Progenitor cell of endocrine pancreas (in vitro differentiated cells): ENCODE measurements at places on chromosomes 11 and 22.

DNA sequence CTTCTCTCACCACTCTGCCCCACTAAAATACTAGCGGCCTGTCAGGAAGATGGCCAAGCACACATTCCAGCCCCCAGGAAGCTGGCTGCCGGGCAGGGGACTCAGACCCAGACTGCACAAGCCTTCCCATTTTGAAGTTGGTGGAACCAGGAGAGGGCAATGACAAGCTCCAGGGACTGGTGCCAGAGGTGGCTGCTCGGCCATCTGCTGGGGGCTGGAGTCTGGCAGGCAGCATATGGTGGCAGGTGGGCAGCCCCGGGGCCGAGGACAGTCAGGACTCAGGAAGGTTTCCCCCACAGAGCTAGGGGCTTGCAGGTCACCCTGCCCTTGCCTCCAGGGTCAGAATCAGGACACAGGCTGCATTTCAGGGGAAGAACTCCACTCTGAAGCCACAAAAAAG is 22.6 kb downstream of the KCNJ5 start:
- DNase-seq = no peak

DNA sequence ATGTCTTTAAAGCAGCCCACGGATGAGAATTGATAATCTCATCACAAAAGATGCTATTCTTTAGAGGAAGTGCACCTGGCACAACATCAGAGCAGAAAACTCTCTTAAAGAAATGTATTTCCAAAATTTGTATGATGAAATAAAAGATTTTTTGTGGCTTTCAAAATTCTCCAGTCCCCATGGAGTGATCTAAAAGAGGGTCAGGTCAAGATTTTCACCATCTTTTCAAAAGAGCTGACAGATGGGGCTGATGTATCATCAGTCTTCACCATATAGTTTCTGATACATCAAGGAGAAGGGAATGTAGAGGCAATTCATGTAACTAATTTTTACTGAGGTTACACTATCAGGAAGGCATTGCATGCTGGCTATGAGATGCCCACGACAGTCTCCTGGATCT is 11.7 kb downstream of the ME3 start:
- DNase-seq = no peak

DNA sequence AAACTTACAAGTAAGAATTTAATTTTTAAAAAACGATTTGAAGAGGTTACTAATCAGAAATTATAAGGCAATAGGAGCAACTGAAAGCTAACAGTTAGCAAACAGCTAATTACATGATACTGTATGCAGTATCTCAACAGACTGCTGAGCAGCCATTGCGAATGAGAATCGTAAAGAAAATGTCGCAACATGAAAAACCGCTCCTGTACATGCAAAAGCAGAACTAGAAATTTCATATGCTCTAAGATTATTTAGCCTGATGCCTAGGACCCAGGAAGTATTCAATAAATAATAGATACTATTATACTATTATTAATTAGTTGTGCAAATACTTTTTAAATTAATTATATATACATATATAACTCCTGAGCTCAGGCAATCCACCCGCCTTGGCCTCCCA is 48.7 kb upstream of the EP300 start:
- no peak for DNase-seq

- DNase-seq = no peak
Observed at GRCh38 chr11:91219535-91219934, 996.7 kb upstream of the CHORDC1 start.

- no peak for DNase-seq
Observed at GRCh38 chr11:62020661-62021060, 53.2 kb upstream of the FTH1 start.

DNA sequence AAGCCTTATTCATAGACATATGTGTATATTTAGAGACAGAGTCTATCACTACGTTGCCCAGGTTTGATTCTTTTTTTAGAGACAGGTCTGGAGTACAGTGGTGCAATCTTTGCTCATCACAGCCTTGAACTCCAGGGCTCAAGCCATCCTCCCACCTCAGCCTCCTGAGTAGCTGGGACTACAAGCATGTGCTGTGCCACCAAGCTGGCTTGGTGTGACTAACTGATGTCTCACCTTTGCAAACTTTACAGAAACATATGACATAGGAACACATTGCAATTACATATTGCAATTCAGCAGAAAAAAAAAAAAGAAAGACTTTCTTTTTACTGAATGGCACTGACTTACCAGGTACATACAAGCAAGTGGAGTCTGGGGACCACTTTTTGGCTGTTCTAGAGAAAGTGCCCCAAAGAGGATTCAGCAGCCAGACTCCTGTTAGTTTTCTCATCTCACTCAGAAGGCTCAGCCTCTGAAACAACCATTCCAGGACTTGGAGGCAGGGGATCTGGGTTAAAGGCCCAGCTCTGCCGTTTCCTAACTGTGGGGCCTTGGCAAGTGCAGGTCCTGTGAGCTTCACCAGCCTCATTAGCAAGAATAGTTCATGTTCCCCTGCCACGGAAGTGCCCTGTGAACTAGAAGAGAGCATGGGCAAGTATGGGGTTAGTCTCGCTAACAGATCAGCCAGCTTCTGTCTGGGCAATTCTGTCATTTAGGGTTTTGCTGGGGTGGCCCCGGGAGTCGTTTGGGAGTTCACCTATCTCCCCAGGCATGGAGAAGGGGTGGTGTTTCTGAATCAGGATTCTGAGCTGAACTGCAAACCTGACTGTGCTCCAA is 11.3 kb upstream of the NFAM1 start:
- no peak for DNase-seq

DNA sequence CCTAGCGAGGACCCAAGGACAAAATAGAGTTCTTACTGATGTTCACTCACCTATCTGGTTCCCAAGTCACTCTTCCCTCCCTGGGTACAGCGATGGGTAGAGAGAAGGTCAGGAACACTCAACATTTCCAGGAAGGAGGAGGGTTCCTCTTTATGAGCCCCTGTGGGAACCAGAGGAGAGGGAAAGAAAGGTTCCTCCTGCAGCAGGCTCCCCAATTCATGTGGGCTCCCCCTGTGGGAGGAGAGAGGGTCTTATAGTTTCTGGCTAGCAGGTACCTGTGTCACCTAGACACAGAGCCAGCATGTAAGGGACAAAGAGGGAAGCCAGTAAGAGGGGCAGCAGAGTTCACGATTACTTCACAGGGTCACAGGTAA is 93.5 kb downstream of the DBX1 start:
- no peak for DNase-seq

GRCh38 chr11:30006876-30007275 is 10.0 kb downstream of the KCNA4 start:
- no peak for DNase-seq

DNA sequence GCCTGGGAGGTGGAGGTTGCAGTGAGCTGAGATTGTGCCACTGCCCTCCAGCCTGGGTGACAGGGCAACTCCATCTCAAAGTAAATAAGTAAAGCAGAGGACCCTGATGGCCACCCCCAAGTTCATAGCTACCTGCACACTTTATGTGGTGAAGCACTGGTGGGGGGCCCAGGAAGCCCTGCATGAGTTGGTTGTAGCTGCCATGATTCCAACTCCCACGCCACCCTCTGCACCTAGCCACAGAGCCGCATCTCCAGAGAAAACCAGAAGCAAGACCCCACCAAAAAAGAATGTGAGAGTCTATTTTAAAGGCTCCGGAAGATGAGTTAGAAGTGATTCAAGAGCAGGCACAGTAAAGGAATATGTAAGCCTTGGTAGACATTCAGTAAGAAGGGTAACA is 20.4 kb upstream of the TMA7B start:
- DNase-seq = no peak

DNA sequence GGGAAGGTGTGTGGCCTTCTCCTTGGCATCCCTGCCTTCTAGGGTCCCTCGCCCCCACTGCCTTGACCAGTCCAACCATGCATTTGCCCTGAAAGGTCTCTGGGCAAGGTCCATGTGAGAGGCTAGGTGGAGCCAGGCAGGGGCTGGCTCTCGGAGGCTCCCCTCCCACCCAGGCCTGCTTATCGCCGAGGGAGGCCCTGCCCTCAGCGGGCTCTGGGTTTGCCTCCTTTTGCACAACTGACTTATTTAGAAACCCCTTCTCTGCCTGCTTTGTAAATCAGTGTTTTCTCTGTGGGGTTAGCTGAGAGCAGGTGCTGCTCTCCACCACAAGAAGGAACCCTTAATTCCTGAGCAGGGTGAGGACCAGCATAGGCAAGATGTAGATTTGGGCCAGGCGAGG is 47.7 kb downstream of the CD82 start:
- DNase-seq = no peak

- DNase-seq = no peak
Observed at GRCh38 chr11:93663021-93663420, 1.5 kb downstream of the CEP295 start.

GRCh38 chr11:14748090-14748489 is 104.5 kb downstream of the PDE3B start:
- DNase-seq = no peak

DNA sequence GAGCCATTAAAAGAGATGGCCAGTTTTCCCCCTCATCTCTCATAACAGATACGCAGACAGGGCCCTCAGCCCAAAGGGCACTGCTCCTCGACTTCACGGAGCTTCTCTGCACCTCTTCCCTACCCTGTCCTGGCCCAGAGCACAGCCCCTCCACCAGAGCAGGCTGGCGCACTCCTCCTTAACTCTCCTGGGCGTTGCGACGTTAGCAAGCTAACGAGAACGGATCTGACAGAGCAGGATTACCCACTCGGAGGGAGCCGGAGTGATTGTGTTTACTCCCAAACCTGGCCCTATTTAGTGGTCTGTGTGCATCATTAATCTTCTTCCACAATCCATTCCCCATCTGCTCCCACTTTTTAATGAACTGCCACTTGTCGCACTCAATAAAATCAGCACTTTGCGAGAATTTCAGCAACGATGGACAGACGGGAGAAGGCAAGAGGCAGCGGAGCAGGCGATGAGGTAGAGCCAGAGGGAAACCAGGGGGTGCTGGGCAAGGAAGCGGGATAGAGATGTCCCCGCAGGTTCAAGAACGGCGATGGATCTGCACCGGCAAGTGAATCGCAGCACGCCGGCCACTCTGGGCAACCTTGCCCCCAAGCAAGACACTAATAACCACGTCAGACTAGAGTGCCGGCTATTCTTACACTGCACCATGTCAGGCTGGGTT is 159.4 kb downstream of the BUD13 start:
- DNase-seq = no peak
